ENCODE measurements at places on chromosomes 2 and 18.

DNA sequence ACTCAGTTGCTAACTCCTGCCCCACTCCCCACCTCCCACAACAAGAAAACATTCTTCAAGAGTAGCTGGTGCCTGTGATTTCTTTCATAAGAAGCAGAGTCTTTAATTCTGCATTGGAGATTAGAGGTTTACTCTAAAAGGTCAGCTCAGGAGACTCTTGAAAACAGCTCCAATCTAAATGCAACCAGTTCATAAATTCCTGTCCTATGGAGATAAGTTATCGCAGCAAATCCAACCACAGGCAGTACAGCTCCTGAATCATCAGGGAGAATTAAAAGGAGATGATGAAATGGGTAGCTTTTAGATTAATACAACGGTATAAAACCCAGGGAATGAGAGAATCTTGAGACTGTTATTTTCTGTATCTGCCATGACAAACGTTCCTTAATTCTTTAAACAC is 130.7 kb downstream of the SOCS6 start:
- DNase-seq = no peak

GRCh38 chr2:120219766-120220165 is 3.4 kb downstream of the TMEM185B start:
- no peak for DNase-seq

- DNase-seq = no peak
Observed at GRCh38 chr2:96400049-96401000, 64.8 kb downstream of the NCAPH start.

- DNase-seq = peak; percentile 33
Observed at GRCh38 chr18:10804126-10804525, 278.3 kb downstream of the NAPG start.

DNA sequence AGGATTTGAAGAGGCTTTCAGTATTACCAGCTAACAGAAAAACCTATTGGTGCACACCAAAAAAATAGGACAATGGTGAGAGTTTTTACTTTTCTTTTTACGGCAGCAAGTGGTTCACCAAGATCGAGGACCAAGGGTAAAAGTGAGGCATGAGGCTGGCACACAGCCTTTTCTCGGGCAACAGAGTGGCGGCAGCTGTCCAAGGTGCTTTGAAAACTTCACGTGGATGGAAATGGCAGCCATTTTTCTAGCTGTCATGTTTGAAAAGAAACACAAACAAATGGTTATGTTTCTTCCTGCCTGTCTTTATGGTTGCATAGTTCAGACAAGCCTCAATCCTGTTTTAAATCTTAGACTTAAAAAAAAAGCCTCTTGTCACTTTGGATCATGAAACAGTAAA is 812.5 kb upstream of the CHAC2 start:
- DNase-seq = no peak

DNA sequence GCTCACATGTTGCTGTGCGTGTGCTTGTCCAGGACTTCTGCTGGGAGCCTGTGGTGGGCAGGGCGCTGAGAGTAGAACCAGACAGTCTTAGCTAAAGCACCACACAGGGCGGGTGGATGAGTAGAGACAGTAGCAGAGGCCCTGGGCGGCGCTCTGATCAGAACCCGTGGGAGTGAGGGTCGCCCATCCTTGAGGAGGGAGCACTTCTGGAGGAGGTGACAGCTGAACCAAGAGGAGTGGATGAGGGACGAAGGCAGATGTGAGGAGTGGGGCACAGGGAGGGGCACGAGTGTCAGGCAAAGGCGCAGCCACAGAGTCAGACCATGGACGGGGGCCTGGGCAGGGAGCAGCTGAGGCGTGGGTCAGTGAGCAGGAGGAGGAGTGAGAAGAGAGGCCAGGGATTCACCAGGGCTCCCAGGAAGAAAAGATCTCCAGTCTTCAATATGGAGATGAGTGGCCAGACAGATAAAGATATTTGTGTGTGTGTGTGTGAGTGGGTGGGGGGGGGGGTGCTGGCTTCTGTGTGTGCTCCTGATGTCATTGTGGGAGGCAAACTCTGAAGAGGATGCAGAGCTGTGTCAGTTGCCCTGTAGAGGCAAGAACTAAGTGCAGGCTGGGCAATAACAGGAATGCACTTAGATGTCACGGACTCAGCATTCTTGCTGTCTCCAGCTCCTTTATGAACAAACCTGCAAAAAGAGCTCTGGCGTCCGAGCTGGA is 79.6 kb downstream of the TPO start:
- DNase-seq = no peak

DNA sequence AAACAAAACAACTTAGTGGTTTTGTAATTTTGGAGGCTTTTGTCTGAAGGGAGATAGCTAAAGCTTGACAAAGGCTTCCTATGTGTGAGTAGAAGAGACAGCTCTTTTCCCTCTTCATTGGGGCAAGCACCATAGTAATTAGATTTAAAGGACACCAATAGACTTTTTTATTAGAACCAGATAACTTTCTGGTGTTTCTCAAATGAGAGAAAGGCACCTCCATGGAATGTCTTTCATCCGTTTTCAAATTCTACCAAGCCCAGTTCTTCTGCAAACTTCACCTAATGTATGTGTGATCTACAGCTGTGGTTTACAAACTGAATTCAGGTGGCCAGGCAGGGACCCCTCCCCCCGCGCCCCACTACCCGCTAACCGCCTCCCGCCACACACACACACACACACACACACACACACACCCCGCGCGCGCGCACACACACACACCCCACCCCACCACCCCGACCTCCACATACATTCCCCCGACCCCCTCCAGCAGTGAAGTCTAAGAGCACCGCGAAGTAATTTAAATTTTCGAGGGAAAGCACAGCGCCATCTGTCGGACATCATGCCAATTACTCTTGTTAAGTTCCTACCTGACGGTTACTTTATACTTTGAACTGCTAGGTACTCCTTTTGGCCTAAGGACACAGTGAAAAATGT is 31.6 kb upstream of the PPP1R1C start:
- no peak for DNase-seq

- DNase-seq = peak; percentile 31
Observed at GRCh38 chr18:5890331-5891183, 4.8 kb downstream of the TMEM200C start.

- DNase-seq = no peak
Observed at GRCh38 chr18:46264255-46264654, 160.1 kb downstream of the HAUS1 start.

- no peak for DNase-seq
Observed at GRCh38 chr2:22694856-22695255, 690.1 kb upstream of the KLHL29 start.

GRCh38 chr2:109183871-109184270 is 54.9 kb downstream of the SH3RF3 start:
- DNase-seq = no peak

GRCh38 chr2:234880551-234881211 is 71.1 kb upstream of the SH3BP4 start:
- no peak for DNase-seq

DNA sequence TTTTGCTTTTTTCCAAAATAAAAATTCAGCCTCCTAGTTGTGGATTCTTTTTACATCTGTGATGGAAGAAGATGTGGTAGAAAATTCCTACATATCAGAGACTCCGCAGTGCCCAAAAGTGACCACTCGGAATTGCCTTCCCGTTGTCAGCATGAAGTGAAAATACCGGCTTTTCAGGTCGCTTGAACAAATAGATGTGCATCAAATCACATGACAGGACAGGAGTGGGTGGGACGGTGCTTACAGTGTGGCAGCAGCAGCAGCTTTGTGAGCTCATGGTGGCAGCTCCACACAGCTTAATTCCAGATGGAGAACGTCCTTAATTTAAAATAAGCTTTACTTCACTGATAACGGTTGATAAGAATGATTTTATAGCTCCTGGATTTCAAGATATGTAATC is 20.3 kb downstream of the SALL3 start:
- peak; percentile 36 for DNase-seq

GRCh38 chr2:85763831-85764230 is 10.0 kb downstream of the ATOH8 start:
- DNase-seq = no peak

DNA sequence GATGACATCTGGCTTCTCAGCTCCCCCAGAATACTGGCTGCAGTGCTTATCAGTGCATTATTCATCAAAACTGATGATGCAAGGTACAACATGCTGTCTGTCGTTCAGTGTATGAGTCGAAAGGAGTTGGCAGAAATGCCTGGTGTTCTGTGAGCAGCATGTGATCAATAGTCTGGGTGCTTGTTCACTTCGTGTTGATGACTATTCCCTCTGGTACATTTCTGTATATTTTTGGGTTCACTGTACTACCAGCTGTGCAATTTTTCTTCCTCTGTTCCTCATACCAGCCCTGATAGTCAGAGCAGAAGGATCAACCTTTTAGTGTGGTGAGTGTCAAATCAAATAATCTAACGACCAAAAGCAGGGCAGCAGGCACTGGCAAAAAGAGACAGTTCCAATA is 59.0 kb upstream of the KLHL14 start:
- DNase-seq = no peak

DNA sequence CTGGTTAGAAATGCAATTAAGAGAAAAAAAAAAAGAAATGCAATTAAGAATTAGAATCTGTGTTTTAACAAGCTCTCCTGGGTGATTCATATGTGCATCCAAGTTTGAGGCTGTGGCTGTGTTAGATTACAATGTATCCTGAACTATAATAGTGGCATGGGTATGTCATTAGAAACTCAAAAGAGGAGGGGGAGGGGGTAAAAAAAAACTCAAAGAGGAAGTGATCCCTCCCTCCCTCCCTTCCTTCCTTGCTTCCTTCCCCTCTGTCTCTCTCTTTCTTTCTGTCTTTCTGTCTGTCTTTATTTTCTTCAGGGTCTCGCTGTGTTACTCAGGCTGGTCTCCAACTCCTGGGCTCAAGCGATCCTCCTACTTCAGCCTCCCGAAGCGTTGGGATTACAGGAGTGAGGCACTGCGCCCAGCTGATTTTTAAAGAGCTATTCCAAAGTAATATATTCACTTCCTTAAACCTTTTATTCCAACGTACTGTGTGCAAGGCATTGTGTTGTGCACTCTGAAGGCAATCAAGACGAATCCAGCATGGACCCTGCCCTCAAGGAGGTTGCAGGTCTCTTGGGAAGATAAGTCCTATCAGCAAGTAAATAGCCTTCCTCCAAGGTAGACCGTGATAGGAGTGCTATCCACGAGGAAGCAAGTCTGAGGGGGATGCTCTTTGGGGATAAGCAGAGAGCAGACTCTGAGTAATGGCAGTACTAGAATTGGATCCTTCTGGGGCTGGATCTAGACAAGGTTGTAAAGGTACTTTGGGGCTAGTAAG is 35.9 kb upstream of the MCFD2 start:
- no peak for DNase-seq

DNA sequence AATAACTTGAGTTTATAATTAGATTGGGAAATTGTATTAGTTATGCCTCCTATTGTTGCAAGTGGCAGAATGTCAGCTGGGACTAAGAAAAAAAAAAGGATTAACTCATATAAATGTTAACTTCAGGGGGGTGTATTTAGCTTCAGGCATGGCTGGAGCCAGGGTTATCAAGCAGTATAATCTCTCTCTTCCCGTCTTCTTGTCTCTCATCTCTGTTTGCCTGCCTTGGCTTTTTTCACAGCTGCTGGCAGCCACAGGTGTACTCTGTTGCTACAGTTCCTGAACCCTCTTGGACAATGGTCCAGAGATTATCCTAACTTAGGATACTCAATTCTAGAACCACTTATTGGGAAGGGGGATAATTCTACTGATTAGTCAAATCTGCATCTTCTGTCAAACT is 370.7 kb upstream of the MEX3C start:
- no peak for DNase-seq

DNA sequence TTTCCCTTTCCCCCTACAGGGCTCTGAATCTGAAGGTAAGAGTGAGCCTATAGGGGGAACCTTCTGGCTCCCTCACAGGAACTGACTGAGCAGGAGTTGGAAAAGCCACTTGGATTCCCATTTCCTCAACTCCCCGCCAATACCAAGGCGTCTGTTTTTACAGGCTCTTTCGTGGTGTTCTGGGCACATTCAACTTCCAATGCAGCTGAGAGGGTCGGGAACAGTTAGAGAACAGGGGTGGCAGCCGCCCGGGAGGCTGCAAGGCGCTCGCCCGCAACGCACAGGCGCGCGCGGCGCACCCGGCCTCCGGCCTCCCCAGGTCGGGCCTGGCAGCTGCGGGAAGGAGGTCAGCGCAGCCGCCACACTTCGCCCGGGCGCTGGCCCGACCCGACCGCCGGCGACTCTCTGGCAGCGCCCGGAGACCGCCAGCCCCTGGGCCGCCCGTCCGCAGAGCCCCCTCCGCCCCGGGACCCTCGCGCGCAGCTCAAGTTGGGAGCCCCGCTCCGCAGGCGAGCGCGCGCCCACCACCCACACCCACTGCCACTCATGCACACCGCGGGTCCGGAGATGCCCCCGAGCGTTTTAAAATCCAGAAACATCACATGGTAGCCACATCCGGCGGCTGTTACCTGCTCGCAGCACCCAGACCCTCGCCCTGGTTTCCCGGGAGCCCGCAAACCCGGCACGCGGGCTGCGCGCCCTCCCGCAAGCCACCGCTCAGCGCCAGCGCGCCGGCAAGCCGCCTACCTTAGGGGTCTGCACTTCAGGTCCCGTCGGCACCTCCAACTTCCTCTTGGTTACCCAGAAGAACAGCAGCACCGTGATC is 816 bp downstream of the GALNT14 start:
- no peak for DNase-seq

DNA sequence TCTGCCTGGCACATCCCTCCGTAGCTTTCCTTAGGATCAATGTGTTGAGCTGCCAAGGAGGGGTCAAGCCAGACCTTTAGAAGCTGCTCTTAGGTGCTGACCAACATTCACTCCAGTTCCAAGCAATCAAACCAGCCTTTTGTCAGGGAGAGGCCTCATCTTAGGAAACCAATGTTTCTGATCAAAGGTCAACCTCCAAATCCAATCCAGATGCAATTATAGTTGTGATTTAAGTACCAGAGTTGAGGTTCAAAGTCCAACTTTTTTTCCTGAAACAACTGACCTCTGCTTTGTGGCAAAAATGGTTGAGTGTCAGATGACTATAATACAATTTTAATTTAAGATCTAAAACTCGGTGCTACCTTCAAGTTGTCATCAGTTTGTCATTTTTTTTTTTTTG is 303.4 kb downstream of the ALK start:
- no peak for DNase-seq

DNA sequence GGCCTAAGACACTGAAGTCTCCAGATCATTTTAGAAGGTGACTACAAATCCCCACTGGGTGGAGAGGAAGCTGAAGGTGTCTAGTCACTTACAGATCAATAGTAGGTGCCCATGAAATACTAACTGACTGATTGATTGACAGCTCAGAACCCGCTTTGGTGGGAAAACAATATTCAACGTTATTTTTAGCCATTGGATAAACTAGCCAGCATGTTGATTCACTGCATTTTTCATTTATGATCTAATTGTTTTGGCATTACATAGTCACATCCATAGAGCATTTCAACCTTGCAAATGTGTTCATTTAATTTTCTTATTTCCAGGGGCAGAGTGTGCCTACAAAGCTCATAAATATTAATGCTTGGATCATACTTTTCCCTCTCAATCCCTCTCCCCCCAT is 162.3 kb downstream of the MREG start:
- DNase-seq = no peak

DNA sequence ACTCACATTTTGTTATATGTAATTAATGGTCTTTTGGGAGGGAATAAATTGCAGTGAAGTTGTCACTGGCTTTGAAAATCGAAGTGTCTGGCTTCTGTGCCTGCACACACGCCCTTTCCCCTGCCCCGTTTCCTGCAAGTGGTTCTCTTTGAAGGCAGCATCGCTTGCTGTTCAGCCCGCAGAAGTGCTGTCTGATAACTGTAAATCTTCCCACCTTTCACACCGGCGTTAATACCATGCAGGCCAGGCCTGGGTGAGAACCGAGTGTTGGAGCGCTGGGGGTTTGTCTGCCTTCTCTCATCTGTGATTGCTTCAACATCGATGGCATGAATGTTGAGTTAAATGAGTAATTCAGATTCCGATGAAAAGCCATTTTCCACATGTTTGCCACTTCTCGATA is 37.9 kb upstream of the RPL31 start:
- DNase-seq = no peak

- DNase-seq = no peak
Observed at GRCh38 chr2:101132202-101132601, 19.0 kb downstream of the TBC1D8 start.

Measured in NCI-H1092 (cell line).